ENCODE measurements at places on chromosomes 16 and 17.

GRCh38 chr17:44069974-44070454 lies 521 bp upstream of the G6PC3 start:
- peak; percentile 37 for DNase-seq

DNA sequence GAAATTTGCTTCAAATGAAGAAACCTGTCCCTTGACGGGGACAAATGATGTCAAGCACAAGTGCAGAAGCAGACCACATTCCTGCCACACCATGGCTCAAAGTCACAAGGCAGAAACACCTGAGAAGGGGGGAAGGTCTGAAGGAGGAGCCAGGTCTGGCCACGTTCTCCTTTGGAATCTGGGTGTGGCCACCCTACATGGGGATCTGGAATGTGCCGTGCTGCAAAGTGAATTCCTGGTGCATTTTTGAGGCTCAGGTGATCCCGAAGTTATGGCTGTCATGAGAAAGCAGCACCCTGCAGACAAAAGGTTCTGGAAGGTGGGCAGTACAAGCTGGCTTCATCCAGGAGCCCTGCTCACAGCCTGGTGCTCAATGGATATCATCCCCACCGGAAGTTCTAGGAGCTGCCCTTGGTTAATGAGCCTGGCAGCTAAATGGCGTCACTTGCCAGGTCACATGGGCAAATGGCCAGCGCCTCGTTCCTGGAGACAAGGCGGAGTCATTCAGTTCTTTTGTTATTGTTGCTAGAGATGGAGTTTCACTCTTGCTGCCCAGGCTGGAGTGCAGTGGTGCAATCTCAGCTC lies 20.1 kb upstream of the ADCY9 start:
- DNase-seq = peak; percentile 90

GRCh38 chr17:3954086-3954485 lies 10.2 kb downstream of the ATP2A3 start:
- DNase-seq = no peak

DNA sequence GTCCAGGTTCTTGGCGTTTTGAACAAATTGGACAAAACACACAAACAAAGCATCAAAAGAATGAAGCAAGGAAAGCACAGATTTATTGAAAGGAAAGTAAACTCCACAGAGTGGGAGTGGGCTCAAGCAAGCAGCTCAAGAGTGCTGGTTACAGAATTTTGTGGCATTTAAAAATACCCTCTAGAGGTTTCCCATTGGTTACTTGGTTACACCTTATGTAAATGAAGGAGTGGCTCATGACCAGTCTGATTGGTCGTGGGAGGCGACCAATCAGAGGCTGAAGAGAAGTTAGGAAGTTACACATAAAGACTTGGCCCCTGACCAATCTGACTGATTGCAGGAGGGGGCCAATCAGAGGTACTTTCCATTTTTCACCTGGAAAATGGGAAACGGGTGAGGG lies 1373.8 kb upstream of the GOT2 start:
- no peak for DNase-seq

DNA sequence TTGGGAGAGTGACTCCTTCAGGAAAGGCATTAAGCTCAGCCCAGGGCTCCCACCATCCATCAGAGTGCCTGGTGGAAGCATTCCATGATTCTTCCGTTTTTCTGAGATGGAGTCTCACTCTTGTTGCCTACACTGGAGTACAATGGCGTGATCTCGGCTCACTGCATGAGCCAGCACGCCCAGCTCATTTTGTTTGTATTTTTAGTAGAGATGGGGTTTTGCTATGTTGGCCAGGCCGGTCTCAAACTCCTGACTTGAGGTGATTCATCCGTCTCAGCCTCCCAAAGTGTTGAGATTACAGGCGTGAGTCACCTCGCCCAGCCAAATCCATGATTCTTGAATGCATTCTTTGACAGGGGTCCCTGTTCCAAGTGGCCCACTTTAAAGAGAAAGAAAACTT lies 23.1 kb downstream of the MIS12 start:
- DNase-seq = peak; percentile 77

GRCh38 chr17:80992948-80993624 lies 1.4 kb downstream of the CHMP6 start:
- no peak for DNase-seq

- no peak for DNase-seq
These were observed 12.6 kb downstream of the CACNA1H start for GRCh38 chr16:1165511-1165910.

GRCh38 chr17:43534909-43535308 lies 11.2 kb downstream of the ETV4 start:
- no peak for DNase-seq

- DNase-seq = peak; percentile 81
These were observed 2.1 kb downstream of the ITGB4 start for GRCh38 chr17:75723171-75723930.

DNA sequence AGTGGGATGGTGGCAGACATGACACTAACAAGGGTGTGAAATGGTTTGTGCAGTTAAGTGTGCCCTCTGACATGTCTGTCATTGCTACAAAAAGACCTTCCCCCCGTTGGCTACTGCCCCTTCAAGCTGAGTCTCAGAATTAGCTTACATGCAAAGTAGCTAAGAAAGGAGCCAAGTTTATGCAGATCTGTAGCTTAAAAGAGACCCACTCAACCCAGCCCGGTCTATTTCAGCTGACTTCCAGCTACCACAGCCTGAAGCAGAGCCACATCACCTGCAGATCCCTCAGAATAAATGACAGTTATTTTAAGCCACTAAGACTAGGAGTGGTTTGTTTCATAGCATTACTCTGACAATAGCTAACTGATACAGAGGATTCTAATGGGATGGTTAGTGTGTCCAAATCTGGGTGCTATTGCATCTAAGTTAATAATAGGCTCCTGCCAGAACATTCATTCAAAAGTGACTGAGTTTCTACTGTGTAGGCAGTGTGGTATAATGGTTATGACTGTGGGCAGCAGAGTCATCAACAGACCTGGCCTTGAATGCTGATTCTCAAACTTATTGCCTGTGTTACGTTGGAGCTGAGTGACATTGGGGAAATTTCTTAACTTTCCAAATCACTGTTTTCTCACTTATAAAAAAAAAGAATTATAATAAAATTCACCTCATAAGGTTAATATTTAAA lies 11.7 kb downstream of the C17orf67 start:
- DNase-seq = no peak

DNA sequence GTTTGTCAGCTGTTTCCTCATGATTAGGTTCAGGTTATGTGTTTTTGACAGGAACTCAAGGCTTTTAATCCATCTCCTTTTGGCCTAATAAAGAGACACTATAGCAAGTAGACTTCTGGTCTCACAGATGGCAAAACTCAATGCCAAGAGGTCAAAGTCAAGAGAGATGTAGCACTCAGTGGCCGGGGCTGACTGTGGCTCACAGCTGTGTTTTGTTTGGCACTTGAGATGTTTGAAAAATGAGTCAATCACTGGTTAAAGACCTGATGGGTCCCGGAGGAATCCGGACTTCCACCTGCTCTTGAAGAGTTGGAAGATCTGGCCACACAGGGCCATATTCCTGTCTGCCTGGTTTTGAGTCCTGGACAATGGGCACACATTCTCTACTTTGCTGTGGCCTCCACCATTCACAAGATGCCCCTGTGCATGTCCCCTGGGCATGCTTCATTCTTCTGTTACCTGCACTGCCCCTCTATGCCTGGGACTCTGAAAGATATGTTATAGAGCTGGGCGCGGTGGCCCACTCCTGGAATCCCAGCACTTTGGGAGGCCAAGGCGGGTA lies 210.3 kb downstream of the SNX29 start:
- DNase-seq = peak; percentile 36

GRCh38 chr16:19894586-19894985 lies 9.9 kb upstream of the GPRC5B start:
- DNase-seq = no peak

DNA sequence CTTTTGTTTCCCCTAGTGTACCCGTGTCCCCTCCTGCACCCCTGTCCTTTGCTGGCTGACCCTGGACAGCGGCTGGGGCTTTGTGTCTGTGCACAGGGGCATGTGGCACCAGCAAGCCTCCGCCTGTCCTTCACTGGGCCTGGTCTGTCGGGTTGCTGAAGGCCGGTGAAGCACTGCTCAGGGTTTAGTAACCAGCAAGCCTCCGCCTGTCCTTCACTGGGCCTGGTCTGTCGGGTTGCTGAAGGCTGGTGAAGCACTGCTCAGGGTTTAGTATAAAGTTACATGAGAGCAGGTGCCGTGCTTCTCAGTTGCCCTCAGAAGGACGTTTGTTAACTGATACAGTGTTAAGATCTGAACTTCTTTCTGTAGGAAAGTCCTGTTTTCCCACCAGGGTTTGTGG lies 33.8 kb downstream of the DEF8 start:
- peak; percentile 90 for DNase-seq

DNA sequence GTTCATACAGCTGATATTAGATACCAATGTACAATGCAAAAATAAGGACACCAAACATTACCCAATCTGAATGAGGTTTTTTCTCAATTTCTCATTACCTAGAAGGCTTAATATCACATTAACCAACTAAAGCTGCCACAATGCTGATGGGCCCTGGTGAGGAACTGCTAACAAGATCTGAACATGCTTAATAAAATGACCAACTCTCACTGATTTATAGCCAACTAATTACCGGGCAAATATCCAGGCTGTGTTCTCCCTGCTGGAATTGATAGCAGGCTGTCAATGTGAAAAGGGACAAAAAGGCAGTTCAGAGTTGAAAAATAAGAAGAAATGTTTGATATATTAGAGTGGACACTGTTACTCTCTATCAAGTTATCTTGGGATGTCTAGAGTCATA lies 124.6 kb downstream of the TOX3 start:
- DNase-seq = no peak

DNA sequence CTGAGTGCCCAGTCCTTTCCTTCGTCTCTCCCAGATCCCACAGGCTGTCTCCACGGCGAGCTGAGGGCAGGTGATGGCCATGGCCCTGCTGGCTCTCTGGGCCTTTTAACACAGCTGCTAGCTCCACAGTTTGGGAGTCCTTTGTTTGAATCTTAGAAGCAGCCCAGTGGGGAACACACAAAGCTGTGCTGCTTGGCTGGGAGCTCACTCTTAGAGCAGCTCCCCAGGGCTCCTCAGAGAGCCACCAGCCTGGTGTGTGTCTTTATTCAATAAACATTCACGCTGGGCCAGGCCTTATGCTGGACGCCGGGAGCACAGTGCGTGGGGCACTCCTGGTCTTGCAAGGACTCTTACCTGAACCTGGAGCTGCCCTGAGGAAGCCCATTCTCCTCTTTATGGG lies 29.7 kb downstream of the WNT3 start:
- DNase-seq = no peak

- DNase-seq = no peak
These were observed 18.9 kb upstream of the GINS2 start for GRCh38 chr16:85707528-85708095.

- DNase-seq = no peak
These were observed 353.3 kb downstream of the CPPED1 start for GRCh38 chr16:12450387-12450786.

- DNase-seq = peak; percentile 44
These were observed 8.2 kb upstream of the MMP2 start for GRCh38 chr16:55470533-55471371.

DNA sequence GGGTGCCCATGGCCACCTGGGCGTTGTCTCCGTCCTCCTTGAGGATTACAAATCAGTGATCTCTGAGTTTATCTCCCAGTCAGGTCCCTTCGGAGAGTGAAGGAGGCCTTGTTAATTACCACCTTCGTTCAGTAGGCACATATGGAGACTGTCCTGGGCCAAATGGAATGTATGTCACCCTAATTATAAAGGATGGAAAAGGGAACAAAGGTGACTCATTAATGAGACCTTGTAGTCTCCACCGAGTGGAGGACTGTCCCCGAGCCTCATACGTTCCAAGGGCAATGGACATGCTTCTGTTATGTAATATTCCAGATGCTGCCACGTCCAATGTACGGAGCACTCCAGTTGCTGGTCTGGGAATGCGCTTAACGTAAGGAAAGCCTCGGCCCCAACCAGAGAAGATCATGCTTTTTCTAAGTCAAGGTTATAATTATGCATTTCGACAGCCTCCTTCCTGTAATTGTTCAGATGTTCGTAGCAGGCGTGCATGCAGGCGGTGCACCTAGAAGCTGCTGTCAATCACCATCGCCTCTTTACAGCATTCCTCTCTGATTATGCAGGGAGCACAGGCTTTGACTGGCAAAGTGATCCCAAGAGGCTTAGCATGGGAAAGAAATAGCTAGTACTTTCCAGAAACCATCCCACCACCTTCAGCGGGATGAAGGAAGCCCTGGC lies 22.4 kb upstream of the SEC14L1 start:
- DNase-seq = no peak

DNA sequence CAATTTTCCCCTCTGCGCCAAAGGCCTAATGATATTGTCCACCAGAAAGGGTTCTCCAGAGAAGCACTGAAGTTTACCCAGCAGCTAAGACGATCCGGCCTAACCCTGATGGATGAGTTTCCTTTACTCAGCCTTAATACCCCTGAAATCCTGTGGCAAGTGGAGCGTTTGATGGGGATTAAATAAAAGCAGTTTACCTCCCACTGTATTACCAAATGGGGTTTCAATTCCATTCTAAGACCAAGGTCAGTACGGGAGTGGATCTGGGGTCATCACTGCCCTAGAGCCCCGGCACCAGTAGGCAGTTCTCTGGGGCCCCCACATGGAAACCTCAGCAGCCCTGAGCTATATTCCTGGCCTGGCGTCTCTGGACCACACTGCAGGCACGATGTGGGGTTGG lies 97.1 kb upstream of the NOL11 start:
- DNase-seq = no peak

DNA sequence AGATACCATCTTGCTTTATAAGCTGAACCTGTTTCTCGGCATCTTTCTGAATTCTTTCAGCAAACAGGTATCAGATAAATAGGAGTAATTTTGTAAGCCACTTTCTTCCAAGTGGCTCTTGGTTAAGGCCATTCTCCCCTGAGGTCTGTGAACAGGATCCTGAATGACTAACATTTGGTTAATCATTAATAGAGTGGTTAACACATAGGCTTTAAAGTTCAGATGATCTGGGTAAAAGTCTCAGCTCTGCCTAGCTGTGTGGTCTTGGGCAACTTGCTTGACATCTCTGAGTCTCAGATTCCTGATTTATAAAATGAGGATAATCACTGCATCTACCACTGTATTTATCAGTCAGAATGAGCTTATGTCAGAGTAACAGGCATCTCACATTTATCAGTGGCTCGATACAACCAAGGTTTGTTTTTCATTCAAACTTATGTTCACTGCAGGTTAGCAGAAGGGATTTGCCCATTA lies 44.4 kb upstream of the ANKFN1 start:
- no peak for DNase-seq

GRCh38 chr16:1331712-1332617 lies 1.5 kb upstream of the BAIAP3 start:
- DNase-seq = peak; percentile 41

DNA sequence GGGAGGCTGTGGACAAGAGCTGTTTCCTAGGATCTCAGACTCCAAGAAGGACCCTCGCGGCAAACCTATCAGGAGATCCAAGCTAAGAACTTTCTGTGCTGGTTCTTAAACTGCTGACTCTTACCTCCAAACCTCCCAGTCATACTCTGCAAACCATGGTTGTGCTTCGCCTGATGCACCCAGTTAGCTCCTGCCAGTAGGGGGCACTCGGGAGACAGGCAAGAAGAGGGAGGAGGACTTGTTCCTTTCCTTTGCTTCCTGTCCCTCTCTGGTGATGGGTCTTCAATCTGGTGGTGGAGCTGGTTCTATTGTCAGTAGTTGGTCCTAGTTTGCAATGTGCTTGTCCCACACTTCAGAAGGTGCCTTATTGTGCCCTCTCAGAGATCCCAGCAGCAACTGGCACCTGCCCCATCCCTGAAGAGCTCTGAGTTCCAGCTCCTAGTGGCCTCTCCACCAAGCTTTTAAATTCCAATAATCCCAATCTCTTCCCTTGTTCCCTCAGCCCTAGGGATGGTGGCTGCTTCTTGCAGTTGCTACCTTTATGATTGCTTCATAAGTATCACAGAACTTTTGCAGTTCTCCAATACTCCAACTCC lies 113.5 kb upstream of the RPL38 start:
- peak; percentile 13 for DNase-seq
